ENCODE measurements at places on chromosomes 11 and 22.

- no peak for DNase-seq
Observed at GRCh38 chr11:84247926-84248325, 961.8 kb upstream of the CCDC90B start.

DNA sequence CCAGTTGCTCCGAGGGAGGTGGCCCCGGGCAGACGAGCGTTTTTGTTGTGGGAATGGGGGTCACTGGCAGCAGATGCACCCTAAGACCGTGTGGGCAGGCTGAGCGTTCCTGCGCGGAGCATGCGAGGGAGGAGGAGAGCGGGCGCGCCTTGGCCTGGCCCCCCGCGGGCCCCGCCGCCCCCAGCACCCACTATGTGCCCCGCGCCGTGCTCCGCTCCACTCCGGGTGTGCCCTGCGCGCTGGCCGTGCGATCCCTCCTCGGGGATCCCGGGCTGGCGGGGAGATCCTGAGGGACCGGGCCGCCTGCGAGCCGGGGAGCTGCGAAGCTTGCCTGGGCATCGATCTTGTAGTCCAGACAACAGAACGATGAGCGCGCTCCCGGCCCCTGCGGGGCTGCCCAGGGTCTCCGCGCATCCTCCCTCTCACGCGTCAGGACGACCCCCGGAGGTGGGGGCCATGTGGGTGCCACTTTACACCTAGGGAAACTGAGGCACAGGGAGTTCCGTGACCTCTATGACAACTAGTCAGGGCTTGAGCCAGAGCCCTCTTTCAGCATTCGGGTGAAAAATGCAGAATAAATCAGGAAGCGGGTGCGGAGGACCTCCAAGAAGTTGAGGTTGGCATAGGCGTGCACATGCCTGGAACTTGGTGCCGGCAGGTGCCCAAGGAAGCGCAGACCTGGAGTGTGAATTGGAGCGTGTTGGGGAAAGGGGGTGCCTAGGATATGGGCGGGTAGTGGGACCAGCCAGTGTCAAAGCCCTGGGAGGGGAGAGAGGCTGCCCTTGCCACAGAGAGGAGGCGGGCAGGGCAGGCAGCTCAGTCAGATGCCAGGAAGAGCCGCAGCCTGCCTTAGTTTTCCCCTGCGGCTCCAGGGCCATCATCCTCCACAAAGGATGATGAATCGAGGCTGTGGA, 1.3 kb upstream of the KMT5B start:
- DNase-seq, result no peak

DNA sequence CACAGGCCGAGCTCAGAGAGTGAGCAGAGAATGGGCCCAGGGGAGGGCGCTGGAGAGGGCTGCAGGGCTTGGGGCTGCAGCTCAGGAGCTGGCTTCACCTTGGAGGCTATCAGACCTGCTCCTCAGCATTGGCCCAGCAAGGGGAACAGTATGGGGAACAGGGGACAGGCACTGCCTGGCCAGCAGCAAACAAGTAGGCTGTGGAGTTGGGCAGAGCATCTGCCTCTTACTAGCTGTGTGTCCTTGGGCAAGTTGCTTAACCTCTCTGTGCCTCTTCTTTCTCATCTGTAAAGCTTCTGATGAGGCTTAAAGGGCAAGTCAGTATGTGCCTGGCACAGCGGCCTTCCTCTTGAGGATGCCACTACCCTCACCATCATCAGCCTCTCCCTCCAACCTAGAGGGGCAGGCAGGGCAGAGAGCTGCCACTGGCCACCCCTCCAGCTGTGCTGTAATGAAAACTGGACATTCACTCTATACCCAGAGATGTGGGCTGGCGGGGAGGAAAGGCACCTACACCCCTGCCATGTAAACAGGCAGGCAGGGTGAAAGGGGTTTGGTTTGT, 7.5 kb upstream of the CDKN1C start:
- DNase-seq, result no peak

DNA sequence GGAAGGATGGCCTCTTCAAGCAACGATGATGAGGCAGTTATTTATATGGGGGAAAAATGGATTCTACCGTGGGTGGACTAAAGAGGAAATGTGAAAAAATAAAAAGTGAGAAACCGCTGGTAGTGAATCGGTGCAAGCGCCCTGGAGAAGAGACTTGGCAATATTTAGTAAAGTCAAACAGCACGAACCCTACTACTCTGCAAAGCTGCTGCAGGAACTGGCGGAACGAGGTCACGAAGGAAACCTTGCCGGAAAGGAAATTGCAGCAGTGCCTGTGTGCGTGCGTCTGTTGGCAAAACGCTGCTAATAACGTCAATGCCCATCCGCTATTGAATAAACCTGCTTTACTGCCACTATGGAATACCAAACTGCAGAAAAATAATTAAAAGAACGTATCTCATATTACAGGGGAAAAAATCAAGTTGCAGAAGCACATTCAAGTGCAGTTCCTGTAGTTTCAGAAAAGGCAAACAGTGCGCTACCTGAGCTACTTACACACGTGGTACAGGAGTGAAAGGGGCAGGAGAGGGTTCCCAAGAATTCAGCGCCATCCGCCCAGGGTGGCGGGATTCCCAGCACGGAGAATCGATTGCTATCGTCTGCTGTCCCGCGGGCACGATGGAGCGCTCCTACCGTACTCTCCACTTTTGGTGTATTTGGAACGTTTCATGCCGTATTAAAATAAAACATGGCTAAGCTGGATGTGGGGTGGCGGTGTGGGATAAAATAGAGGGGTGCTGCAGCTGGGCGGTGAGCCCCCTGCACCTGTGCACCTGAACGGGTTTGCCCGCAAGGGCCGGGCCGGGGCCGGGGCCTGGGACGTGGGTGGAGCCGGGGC, 585 bp upstream of the NADSYN1 start:
- peak; percentile 65 for DNase-seq

- no peak for DNase-seq
Observed at GRCh38 chr22:22909605-22910271, 22.1 kb downstream of the IGLL5 start.

DNA sequence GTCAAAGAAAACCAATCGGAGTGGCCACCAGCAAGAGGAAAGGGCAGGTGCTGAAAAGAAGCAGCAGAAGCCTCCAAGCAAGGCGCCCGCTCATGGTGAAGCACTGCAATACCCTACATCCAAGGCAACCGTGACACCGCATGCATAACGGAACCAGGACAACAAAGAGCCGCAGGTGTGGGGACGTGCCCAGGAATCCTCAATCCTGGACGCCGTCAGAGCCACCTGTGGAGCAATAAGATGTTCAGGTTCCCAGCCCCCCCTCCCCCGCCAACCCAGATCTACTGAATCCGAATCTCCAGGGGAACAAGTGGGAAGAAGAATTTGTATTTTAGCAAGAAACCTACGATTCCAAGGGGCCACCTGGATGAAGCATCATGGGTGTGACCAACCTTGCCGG, 70.8 kb downstream of the SHANK2 start:
- no peak for DNase-seq

- DNase-seq, result no peak
Observed at GRCh38 chr11:103109818-103110388, 677 bp downstream of the DYNC2H1 start.

DNA sequence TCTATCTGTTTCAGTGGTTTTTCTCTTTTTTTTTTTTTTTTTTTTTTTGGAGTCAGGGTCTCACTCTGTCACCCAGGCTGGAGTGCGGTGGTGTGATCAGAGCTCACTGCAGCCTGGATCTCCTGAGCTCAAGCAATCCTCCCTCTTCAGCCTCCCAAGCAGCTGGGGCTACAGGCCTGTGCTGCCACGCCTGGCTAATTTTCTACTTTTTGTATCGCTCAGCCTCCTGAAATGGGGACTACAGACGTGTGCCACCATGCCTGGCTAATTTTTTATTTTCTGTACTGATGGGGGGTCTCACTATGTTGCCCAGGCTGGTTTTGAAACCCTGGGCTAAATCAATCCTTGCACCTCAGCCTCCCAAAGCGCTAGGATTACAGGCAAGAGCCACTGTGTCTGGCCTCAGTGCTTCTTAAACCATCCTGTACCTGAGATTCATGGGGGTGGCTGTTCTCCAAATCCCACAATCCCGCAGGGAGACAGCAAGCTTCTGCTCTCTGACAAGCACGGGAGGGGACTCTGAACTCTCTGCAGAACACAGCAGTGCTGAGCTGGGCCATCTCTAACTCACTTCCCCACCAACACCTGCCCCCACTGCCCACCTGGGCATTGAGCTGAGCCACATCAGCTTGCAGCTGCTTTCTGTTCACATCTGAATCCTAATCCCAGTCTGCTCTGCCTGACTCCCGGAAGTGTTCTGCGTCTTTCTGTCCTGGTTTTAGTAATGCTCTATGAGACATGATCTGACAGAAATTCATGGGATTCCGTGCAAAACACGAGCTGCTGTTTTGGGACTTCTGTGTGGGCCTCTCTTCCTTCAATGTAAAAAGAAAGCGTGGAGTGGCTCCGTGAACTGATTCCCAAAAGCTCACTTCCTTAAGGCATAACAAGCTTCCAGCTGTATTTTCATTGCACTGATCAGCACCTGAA, 400.0 kb downstream of the LARGE1 start:
- no peak for DNase-seq
